ENCODE measurements at places on chromosomes 11 and 22. TPM values are rescaled to one million over a fixed set of nuclear protein-coding genes. Genes with fewer than 3 reads are reported as not detected.

DNA sequence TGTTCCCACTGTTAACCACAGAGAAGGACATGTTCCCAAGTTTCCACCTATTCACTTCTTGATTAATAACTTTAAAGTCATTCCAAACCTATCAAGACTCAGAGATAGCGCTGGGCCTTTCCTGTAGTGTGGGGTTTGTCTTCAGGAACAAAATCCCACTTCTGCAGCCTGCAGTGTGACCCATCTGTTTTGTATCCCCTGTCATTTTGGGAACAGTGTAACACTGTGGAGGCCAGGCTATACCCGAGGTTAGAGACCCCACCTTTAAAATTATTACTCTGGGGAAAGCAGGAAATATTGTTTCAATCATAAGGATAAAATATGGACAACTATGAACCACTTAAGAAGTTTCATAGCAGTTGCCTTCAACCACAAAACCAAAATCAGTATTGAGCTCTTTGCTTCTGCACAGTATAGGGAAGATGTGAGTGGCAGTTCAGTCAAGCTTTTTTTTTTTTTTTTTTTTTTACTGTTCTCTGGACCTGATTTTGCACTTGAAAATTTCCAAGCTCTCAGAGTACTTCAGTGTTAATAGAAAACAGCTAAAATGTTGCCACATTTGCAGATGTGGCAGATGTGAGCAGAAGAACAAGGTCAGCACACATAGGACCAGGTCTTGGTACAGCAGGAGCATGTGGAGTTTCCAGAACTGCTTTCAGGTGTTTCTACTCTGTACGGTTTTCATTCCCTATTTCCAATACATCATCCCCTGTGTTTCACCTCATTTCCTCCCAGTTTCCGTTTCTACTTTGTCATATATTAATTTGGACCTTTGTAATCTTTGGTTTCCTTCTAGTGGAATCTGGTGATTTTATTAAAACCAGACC lies 121.5 kb downstream of the MAML2 start:
- H3K4me1 ChIP-seq, result peaks cover 8% of the 10 kb centered on the region
- no peak for DNase-seq

DNA sequence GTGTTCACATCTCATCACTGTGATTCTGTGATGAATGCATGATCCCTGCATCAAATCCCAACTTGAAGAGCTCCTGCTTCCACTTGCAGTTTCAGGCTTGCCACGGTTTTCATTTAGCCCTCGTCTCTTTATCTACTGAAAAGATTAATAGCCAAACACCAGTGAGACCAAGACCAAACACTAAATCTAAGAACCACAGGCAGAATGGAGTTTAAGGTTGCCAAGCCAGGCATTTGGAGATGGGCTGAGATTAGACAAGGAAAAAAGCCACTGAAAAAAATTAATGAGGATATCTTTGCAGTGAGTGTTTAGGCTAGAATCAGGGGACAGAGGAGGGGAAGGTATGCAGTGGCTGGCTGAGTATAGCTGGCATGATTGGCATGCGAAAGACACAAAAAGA lies 227.2 kb upstream of the BLID start:
- H3K27me3 ChIP-seq, result no peaks in the 10 kb centered on the region
- peaks cover 10% of the 10 kb centered on the region for H3K4me1 ChIP-seq
- H3K27ac ChIP-seq, result peak overlapping the region; percentile 64
- no peak overlapping the region for H3K4me3 ChIP-seq

DNA sequence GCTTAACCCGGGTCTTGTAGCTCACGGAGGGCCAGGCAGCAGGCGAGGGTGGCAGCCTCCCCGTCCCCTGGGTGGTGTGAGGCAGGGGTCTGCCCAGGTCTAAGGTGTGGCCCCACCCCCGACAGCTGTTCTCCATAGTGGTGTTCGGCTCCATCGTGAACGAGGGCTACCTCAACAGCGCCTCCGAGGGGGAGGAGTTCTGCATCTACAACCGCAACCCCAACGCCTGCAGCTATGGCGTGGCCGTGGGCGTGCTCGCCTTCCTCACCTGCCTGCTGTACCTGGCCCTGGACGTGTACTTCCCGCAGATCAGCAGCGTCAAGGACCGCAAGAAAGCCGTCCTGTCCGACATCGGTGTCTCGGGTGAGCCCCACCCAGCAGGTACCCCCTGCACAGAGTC lies 24.4 kb downstream of the SYNGR1 start:
- H3K27me3 ChIP-seq, result no peaks in the 10 kb centered on the region
- no peaks in the 10 kb centered on the region for H3K36me3 ChIP-seq
- no peak for DNase-seq
- H3K27ac ChIP-seq, result no peak overlapping the region
- H3K4me1 ChIP-seq, result no peaks in the 10 kb centered on the region

DNA sequence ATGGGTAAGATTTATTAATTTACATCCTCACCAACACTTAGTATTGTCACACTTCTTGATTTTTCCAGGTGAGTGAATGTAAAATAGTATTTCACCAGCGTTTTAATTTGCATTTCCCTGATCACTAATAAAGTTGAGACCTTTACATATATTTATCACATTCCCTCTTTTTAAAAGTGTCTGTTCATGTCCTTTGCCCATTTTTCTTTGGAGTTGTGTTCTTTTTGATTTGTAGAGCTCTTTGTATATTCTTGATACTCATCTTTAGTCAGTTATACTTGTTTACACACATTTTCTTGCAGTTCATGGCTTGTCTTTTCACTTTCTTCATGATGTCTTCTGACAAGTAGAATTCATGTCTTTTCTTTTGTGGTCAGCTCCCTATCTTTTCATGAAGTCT lies 2.2 kb upstream of the PLAAT5 start:
- no peak for DNase-seq
- no peaks in the 10 kb centered on the region for H3K27me3 ChIP-seq
- no peak overlapping the region for H3K27ac ChIP-seq
- H3K4me3 ChIP-seq, result no peak overlapping the region
- peaks cover 3% of the 10 kb centered on the region for H3K4me1 ChIP-seq
- no peaks in the 10 kb centered on the region for H3K36me3 ChIP-seq

FOSL1 gene
- total RNA-seq, result 31.9 TPM

KCNQ1OT1 gene
- 5.4 TPM for total RNA-seq

BIK gene
- total RNA-seq, result not detected

SCGB1D2 gene
- total RNA-seq, result not detected
